ENCODE measurements at places on chromosomes 6 and 20.
A peak's percentile ranks its signal among the peaks of the same experiment; 100 is the strongest.

DNA sequence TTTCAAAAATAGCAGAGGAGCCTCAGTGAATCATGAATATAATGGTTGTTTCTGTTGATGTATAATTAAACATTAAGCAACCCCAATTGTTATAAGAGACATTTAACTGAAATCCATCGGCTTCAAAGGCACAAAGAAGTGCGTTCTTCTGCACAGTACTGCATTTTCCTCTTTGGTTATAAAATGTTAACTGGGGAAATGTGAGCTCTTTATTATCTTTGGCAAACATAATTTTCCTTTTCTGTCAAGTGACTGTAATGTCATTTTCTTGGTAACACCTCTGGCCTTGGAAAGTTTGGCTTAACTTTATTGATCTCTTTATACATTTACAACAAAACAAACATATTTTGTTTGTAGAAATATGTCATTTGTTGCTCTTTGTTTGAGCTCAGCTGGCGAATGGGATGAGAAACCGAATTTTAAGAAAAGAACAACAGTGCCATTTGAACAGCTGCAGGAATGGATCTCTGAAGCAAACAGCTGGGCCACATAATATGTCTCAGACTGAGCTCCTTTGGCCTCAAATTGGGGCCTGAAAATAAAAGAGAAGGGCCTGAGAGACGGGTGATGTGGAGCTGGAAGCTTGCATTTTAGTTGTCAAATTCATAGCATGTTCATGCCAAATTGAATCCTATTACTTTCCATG, 427.0 kb upstream of the SPTLC3 start:
- no peak for DNase-seq

DNA sequence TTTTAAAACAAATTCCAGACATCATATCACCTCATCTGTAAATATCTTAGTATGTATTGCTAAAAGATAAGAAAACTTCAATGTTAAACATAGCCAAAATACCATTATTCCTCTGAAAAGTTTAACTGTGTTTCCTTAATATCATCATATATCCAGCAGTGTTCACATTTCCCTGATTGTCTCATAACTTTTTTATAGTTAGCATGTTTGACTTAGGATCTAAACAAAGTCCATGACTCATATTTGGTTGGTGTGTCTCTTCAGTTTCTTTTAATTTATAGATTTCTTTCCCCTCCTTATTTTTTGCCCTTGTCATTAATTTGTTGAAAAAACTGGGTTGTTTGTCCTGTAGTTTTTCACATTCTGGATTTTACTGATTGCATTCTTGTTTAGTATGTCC, 163.0 kb downstream of the RPS12 start:
- no peak for DNase-seq

GRCh38 chr6:12916006-12916405, 199.4 kb downstream of the PHACTR1 start:
- no peak for DNase-seq

DNA sequence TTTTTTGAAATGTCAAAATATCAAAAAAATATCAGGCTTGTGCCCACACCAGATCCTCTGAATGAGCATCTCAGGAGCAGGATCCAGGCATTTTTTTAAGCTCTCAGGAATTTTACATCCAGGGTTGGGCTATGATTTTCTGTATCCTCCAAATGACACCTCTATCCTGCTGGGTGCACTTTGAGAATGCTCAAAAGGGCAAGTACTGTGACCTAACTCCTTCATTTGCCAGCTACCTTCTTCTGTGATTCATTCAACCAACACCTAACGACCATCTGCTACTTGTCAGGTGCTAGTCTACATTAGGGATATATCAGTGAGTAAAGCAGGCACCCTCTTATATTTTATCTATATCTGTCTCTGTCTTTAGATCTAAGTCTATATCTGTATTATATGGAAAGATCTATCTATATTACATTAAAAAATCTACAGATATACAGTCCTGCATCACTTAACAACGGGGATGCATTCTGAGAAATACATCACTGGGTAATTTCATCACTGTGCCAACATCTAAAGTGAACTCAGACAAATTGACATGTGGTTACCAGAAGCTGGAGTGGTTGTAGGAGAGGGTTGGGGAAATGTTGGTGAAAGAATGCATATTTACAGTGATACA, 131.6 kb downstream of the KIF16B start:
- DNase-seq = no peak

DNA sequence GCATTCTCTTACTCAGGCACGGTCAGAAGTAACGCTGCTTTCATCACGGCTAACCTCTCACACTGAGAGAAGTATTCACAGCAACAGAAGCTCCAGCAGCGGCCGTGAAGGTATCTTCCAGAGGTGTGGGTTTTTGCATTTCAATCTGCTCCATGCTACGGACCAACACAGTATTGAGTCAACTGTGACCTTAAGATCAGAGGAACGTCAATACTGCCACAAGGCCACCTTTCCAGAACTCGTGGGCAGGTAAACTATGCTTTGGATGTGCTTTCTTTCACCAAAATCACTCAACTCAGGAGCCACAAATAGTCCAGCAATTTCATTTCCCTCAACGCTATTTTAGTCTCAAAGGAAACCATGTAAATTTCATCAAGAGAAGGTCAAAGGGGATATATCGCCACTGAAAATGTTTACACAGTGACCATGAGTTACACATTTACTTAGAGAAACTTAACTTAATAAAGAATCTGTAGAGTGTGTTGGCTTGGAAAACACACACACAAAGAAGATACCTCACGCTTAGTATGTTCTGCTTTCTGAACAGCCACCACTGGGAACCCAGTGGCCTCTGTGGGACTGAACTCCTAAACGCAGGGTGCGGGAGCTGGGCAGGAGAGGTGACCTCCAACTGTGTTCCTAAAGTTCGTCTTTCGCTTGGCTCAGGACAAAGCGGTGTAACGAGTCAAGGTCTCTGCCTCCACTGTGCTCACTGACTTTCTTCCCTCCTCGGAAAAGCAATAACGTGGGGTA, 27.9 kb downstream of the TXNDC5 start:
- no peak for DNase-seq

DNA sequence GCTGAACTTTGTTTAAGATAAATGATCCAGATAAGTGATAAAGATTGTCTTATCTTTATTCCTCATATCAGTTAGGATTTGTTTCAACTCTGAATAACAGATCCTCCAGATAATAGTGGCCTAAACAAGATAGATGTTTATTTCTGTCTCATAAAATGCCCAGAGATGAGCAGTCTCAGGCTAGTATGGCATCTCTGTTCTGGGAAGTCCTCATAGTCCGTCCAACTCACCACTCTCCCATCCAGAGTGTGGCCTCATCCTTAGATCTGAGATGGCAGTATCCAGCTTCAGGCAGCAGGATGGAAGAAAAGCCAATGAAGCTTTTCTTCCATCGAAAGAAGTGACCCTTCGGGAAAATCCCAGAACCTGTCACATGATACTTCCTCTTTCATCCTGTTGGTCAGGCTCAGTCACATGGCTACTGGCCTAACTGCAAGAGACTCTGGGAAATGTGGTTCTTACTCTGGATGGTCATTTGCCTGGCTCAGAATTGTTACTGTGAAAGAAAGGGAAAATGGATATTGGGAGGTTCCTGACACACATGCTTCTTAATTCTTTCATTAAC, 29.4 kb upstream of the TAGAP start:
- peak; percentile 52 for DNase-seq

DNA sequence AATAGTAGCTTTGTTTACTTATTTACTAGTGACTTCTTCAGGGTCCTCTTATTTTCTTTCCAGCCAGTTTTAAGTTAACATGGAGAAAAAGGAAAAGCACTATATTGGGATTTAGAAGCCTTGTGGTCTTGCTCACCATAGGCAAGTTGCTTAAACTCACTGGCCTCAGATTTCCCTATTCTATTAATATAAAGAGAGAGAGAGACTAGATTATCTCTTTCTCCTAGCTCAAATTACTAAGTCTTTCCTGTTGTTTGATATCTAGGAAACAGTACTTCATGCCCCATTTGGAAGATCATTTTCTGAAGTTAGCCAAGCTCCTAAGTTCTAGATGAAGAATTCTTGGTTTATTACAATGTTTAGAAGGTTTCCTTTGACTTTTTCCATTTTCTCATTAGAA, 32.5 kb downstream of the CTNNBL1 start:
- no peak for DNase-seq

DNA sequence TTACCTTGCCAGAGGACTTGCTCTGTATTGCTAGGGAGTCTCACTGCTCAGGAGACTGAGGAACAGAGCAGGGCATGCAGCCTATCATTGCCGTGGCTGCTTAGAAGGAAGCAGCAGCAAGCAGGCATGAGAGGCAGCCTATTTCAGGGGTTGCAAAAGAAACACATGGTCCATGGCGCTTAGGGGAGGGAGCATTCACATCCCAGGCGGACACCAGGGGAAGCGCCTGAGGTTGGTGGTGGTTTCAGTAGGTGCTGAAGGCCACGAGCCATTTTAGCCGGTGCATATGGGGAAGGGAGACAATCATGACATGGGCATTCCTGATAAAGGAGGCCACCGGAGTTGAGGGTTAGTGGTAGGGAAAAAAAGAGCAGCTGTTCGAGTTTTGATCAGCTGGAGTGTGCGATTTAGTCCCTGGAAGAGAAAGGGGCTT, 20.9 kb downstream of the FARS2 start:
- DNase-seq = no peak

DNA sequence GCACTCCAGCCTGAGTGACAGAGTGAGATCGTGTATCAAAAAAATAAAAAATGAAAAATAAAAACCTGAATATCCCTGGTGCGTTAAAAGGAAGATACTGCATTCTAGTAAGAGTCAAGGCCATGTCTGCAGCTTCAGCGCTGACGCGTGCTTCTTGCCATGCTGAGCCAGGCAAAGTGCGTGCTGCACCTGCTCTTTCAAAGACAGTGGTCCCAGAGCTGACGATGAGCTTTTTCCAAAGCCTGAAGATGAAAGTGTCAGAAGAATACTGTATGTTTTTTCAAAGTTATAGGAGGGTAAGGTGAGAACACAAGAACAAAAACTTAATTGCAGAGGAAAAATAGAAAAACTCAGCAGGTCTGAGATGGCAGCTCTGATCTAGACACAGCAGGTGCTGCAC, 115.1 kb downstream of the RNASET2 start:
- DNase-seq = no peak

DNA sequence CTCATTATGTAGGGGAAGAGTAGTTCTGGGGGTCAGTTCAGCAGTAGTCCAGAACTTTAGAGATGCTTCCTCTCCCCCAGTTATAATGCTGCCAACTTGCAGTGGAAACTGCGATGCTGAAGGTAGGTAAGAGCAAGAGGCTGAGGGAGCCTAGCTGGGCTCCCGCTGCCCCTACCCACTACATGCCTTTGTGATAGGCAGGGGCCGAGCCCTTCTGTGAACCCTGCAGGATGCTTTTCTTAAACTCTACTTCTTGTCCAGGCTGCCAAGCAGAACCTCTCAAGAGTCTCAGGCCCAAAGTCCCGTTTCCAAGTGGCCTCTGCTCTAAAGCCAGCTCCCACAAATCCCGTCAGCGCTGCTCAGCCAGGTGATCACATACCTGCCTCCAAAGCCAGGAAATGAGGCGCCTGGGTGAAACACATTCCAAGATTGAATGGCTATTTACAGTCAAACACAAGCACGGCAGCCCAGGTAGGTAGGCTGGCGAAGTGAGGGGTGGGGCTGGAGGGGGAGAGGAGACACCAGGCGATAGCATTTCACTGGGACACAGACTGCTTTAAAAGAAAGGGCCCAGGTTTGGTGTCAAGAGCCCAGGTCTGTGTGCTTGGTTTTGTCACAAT, 150.7 kb downstream of the CD24 start:
- DNase-seq = peak; percentile 7

GRCh38 chr20:45823949-45824835, 2.9 kb downstream of the TNNC2 start:
- DNase-seq = peak; percentile 94

DNA sequence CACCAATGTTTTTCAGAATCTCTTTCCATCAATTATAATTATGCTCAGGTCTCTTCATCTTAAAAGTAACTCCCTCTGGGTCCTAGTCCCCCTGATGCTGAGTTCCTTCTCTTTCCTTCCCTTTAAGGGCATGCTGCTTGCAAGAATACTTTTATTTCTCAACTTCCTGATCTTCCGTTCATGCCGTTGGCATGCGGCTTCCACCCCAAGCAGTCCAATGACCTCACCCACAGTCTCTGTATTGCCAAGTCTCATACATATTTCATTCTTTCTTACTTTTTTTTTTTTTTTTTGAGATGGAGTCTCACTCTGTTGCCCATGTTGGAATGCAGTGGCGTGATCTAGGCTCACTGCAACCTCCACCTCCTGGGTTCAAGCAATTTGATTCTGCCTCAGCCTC, 83.5 kb downstream of the NDUFAF5 start:
- no peak for DNase-seq

DNA sequence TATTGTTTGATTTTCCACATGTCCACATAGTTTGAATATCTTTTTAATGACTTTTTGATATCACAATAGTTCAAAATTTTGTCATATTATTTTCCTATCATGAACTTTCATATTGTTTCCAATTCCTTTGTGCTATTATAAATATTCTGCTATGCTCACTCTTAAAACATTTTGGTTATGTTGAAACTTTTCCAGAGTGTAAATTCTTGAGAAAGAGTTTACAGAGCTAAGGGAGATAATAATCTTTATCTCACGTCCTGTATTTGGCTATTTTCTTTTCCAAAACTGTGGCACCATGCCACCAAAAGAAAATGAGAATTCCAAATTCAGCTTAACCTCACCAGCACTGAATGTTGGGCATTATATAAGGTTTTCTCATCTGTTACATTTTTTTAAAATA, 210.9 kb downstream of the TFAP2B start:
- DNase-seq = no peak

- DNase-seq = no peak
Measured at GRCh38 chr6:169971081-169971861, 219.8 kb downstream of the ERMARD start.

DNA sequence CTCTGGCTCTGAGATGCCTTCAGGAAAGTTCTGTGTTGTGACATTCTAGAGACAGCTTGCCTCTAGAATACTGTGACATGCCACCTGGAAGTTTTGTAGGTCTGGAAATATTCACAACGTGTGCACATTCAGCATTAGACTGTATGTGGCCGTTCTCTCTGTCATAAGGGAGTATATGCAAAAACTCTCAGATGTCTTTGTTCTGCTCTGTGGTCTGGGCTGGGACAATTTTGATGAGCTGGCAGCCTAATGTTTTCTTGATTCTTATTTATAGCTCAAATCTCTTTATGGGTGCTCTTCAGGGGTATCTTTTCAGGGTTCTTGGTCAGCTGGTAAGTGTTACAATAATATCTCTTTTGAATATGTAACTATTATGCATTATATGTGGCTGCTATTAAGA, 355.1 kb downstream of the PAX1 start:
- no peak for DNase-seq

GRCh38 chr6:45705137-45705855, 310.4 kb downstream of the CLIC5 start:
- DNase-seq = no peak

GRCh38 chr6:2576499-2576898, 174.2 kb downstream of the MYLK4 start:
- no peak for DNase-seq

- DNase-seq = peak; percentile 79
Measured at GRCh38 chr6:1767481-1768246, 157.9 kb downstream of the FOXC1 start.

- no peak for DNase-seq
Measured at GRCh38 chr6:3371222-3371949, 85.5 kb downstream of the SLC22A23 start.

Data from DMS53 (cell line).